ENCODE measurements at places on chromosomes 6 and 20.

DNA sequence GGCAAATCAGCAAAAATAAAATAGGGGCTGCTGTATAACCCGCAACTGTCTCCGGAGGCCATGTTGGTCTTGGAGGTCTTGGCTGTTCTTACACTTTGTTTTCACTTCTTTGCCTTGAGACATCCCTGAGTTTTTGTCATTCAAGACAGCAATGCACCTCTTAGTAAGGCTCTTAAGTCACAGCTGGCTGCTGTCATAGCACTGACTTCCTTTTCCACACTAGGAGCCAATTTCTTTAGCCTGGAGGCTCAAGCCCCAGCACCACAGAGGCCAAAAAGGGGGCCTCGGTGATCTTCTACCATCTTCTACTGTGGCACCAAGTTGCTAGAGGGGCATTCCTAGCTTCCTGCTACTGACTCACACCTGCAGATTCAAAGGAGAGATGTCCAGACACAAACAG lies 536.3 kb downstream of the CDH26 start:
- no peak for DNase-seq

GRCh38 chr20:18585134-18585533 lies 2.7 kb upstream of the DTD1 start:
- DNase-seq: no peak

- no peak for DNase-seq
These were observed 8.8 kb downstream of the PDRG1 start for GRCh38 chr20:31943052-31943471.

GRCh38 chr6:156956286-156956685 lies 179.1 kb downstream of the ARID1B start:
- no peak for DNase-seq

DNA sequence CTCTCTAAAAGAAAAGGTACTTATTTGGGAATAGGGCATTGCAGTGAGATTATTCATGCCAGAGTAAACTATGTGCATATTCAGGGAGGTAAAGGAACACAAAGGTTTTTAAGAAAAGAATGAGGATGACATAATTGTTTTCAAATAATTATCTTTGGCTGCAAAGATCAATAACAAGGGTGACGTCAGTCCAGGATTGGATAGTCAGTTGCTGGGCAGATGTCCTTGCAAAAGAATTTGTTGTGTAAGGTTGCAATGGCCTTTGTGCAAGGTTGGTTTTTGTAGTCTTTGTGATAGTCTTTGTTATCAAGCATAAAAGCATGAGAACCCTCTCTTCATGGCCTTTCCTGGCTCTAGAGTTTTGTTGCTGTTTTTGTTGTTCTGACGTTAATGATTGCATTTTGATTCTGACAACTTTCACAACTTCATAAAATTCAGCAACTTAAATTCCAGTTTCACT lies 17.7 kb downstream of the LOC128125822 start:
- no peak for DNase-seq

- DNase-seq: no peak
These were observed 203.2 kb downstream of the SIM1 start for GRCh38 chr6:100261486-100261885.

GRCh38 chr6:37759221-37760144 lies 60.0 kb upstream of the ZFAND3 start:
- DNase-seq: no peak

GRCh38 chr6:137699031-137699683 lies 167.9 kb upstream of the TNFAIP3 start:
- no peak for DNase-seq

DNA sequence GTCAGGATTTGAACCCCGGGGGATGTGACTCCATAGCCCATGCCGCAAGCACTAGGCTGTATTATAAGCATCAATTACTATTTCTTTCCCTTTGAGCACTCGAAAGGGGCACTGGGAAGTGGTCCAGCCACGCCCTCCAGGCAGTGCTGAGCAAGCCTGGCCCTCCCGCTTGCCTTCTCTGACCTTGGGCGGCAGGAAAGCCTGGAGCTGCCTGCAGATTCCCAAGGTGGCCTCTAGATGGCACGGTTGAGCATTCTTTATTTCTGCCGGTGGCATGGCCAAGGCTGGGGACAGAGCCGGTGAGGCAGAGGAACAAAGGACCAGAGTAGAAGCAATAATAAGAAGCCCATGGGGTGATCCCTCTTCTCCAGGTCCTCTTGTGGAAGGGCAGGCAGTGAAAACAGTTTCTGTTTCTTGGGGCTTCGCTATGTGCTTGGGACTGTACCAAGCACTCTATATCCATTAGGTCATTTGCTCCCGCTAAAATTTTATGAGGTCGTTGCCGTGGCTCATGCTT lies 32.0 kb downstream of the ARHGAP40 start:
- peak; percentile 22 for DNase-seq

GRCh38 chr20:60447703-60448102 lies 489.5 kb downstream of the CDH26 start:
- no peak for DNase-seq

DNA sequence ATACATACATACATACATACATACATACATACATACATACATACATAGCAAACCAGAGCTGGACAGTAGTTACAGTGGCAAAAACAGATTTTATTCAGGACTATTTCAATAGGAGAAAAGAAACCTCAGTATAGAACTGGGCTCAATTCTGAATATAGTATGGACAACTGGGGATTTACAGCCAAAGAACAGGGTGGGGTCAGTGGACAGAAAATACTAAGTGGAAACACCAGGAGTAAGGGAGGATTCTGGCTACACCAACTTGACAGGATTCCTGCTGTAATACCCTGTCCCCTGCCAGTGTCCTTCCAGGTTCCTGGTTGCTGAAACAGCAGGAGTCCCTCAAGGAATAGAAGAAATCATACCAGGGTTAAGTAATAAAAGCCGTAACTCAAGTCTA lies 293.1 kb downstream of the SLC35F1 start:
- DNase-seq: no peak

DNA sequence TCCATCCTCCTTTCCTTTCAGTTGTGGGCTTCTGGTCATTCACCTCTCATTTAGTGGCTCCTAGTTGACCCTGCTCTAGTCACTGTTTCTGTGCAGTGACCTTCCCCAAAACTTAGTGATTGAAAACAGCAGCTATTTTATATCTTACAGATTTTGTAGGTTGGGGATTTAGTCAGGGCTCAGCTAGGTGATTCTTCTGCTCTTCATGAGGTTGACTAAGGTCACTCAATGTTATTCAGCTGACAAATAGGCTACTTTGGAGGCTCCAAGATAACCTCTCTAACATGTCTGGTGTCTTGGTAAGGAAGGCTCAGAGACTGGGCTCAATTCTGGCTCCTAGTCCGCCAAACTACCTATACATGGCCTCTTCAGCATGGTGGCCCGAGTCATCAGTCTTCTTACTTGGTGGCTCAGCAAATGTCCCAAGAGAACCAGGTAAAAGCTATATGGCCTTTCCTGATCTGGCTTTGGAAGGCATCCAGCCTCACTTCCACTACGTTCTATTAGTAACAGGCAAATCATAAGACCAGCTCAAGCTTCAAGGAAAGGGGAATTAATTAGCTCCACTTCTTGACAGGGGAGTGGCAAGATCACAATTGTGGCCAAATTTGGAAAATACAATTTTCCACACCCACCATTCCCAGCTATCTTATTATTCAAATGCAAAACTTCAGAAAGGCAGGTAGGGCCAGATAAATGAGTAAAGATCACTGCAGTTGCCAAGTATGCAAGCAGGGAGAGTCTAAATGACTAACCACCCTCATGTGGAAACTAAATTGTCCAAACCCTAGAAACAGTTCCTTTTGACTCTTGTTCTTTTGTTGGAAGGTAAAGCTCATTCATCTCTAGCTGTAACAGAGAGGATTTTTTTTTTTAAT lies 50.5 kb upstream of the LTV1 start:
- DNase-seq: no peak

DNA sequence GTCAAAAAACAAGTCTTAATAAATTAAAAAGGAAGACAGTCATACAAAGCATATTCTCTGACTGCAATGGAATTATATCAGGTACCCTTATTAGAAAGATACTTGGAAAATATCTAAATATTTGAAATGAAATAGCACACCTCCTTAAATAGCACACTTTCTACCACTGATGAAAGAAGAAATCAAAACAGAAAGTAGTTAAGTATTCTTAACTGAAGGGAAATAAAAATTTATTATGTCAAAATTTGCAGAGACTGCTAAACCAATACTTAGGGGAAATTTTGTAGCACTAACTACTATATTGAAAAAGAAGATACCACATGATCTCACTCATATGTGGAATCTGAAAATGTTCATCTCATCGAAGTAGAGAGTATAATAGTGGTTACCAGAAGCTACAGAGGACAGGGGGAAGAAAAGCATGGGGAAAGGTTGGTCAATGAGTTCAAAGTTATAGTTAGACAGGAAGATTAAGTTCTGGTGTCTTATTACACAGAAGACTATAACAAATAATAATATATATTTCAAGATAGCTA lies 112.2 kb downstream of the ASCC3 start:
- no peak for DNase-seq
